Neural crest cell (in vitro differentiated cells): ENCODE measurements at places on chromosomes 5 and 9. TPM values are rescaled to one million over a fixed set of nuclear protein-coding genes. Genes with fewer than 3 reads are reported as not detected.

SPINK1 gene
- total RNA-seq = not detected in 2 replicates

TMEM215 gene
- total RNA-seq = 0.57 and 0.72 TPM in 2 replicates

SYK gene
- total RNA-seq = 0.98 and 1.4 TPM in 2 replicates

TAF1L gene
- total RNA-seq = not detected in 2 replicates

NEUROG1 gene
- 7.3 and 7.8 TPM in 2 replicates for total RNA-seq

PAX5 gene
- total RNA-seq = 18.1 and 19.5 TPM in 2 replicates

SLC28A3 gene
- not detected in 2 replicates for total RNA-seq

KCNN2 gene
- 1.9 and 2.7 TPM in 2 replicates for total RNA-seq

JADE2 gene
- total RNA-seq = 2.1 and 2.4 TPM in 2 replicates

ZNF883 gene
- 8.7 TPM in 2 replicates for total RNA-seq

LHX6 gene
- total RNA-seq = 0.07 TPM in 1 of 2 replicates, not detected in the other

TEX48 gene
- not detected in 2 replicates for total RNA-seq

C9 gene
- total RNA-seq = not detected in 2 replicates

PCDHB12 gene
- 3.1 TPM in 2 replicates for total RNA-seq

IL4 gene
- not detected in 2 replicates for total RNA-seq

IFNA2 gene
- not detected in 2 replicates for total RNA-seq

TRIM23 gene
- total RNA-seq = 11.6 and 12.7 TPM in 2 replicates

PRSS3 gene
- not detected in 2 replicates for total RNA-seq

OTULINL gene
- total RNA-seq = 3.4 and 5.3 TPM in 2 replicates

CDH9 gene
- total RNA-seq = 0.14 TPM in 1 of 2 replicates, not detected in the other

PAPPA gene
- total RNA-seq = 0.66 and 0.72 TPM in 2 replicates

PJA2 gene
- total RNA-seq = 51.2 TPM in 2 replicates

ARL14EPL gene
- total RNA-seq = not detected in 2 replicates

ADAMTSL2 gene
- total RNA-seq = 0.16 and 0.20 TPM in 2 replicates

CATSPER3 gene
- total RNA-seq = 0.36 and 0.54 TPM in 2 replicates
